ENCODE measurements at places on chromosomes 5 and 9. TPM values are rescaled to one million over a fixed set of nuclear protein-coding genes. Genes with fewer than 3 reads are reported as not detected.
A peak's percentile ranks its signal among the peaks of the same experiment; 100 is the strongest.

GRCh38 chr5:14231890-14232289 is 88.7 kb downstream of the TRIO start:
- H3K27ac ChIP-seq, result no peak overlapping the region
- peaks cover 8% of the 10 kb centered on the region for H3K4me1 ChIP-seq
- H3K36me3 ChIP-seq, result no peaks in the 10 kb centered on the region

GRCh38 chr9:83312537-83312936 is 225.7 kb downstream of the FRMD3 start:
- no peak overlapping the region for H3K27ac ChIP-seq
- no peak overlapping the region for H3K4me3 ChIP-seq
- no peak for DNase-seq
- H3K36me3 ChIP-seq, result no peaks in the 10 kb centered on the region
- no peaks in the 10 kb centered on the region for H3K4me1 ChIP-seq

DNA sequence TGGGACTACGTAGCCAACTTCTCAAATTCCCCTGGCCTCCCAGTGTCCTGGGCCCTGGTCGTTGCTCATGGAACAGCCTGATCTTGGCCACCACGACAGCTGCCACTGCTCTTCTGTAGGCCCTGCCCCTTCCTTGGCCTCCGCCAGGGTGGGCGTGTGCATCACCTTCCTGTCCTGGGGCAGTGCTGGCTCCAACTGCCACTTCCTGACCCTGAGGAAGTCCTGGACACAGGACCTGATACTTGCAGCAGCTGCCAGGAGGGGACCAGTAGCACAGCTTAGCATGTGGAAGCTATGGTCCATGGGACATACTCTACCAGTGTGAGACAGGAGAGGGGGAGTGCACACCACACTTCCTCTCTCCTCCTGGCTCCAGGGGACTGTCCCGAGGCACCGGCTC is 145.2 kb downstream of the TENT4A start:
- no peak overlapping the region for H3K27ac ChIP-seq
- DNase-seq, result no peak
- H3K4me3 ChIP-seq, result no peak overlapping the region
- H3K36me3 ChIP-seq, result no peaks in the 10 kb centered on the region

DNA sequence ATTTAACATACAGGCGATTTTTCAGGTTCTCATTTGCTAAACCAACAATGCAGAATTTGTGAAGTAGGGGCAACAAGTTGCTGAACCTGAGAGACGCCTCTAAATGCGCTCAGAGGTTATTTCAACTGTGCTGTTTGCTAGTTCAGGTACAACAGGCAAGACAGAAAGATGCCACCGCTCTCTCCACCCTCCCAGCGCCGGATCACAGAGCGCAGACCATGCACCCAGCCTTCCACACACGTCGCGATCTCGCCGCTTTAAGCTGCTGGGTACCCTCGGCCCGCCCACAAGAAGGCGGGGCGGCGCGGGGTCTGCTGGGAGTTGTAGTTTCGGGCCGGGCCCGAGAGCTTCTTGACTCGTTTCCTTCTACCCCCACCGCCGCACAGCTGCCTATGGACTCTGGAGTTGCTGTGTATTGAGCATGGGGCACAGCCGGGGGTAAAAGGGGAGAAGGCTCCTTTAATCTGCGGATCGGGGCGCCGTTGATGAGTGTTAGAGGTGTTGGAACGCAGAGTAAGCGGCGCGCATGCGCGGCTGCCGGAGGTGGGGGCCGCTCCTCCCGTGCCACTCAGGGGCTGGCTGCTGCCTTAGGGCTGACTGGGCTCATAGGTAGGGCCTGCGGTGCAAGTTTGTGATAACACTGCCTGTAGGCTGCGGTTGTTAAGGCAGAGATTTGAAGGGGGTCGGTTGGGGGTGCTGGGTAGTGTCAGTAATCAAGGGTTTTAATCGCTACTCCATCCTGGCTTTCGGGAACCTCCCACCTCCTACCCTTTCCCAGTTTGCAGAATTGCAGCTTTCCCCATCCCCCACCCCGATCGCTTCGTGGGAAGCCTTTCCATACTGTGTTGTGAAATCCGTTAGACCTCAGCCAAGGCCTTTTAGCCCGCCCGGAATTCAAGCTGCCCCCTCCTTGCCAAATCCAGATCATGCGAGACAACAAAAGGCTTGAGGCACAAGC is 40.3 kb upstream of the ABCA1 start:
- peak overlapping the region; percentile 67 for H3K4me3 ChIP-seq
- H3K27ac ChIP-seq, result peak overlapping the region; percentile 88
- no peaks in the 10 kb centered on the region for H3K36me3 ChIP-seq
- H3K27me3 ChIP-seq, result no peaks in the 10 kb centered on the region

Gene ALDH1A1
- total RNA-seq, result 212 TPM

GRCh38 chr5:76626738-76627137 is 3.5 kb upstream of the F2RL2 start:
- no peak overlapping the region for H3K4me3 ChIP-seq
- H3K36me3 ChIP-seq, result no peaks in the 10 kb centered on the region
- no peaks in the 10 kb centered on the region for H3K4me1 ChIP-seq
- no peak for DNase-seq
- no peaks in the 10 kb centered on the region for H3K27me3 ChIP-seq

Gene ANKDD1B
- 3.7 TPM for total RNA-seq

DNA sequence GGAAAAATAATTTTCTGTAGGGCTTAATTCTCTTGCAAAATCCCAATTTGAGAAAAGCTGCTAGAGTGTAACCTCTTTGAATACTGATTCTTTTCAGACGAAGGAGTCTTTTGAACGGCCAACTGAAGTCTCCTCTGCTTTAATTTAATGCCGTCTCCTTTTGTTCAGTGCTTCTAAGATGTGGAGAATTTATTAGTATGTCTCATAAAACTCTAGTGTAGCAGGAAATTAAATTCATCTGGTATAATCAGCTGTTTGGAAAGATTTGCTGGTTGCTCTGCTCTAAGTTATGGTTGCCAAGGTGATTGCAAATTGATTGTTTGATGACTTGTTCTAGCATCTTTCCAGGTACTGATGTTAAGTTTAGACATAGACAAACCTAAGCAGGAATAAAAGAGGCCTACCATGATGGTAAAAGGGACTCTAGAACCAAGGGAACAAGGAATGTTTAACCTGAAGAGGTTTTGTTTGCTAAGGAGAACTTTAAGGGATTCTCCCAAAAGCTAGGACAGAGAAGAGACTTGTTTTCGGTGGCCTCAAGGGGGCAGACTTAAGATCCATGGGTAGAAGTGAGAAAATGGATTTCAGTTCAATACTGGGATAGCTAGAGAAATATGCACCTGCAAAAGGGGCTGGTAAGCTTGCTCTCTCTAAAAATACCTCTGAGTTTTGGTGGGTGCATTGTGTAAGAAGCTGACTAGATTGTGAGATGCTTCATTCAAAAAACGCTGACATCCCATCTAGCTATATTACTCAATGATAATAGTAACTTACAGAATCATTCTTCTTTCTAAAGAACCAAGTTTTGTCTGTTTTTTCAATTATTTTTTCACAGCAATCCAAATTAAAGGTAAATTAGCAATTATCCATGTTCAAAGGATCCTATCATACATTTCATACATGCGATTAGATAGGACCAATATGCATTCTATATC is 5.7 kb upstream of the ADRB2 start:
- peaks cover 6% of the 10 kb centered on the region for H3K4me1 ChIP-seq
- no peaks in the 10 kb centered on the region for H3K36me3 ChIP-seq
- DNase-seq, result no peak
- H3K4me3 ChIP-seq, result no peak overlapping the region
- H3K27ac ChIP-seq, result no peak overlapping the region
- no peaks in the 10 kb centered on the region for H3K27me3 ChIP-seq

DNA sequence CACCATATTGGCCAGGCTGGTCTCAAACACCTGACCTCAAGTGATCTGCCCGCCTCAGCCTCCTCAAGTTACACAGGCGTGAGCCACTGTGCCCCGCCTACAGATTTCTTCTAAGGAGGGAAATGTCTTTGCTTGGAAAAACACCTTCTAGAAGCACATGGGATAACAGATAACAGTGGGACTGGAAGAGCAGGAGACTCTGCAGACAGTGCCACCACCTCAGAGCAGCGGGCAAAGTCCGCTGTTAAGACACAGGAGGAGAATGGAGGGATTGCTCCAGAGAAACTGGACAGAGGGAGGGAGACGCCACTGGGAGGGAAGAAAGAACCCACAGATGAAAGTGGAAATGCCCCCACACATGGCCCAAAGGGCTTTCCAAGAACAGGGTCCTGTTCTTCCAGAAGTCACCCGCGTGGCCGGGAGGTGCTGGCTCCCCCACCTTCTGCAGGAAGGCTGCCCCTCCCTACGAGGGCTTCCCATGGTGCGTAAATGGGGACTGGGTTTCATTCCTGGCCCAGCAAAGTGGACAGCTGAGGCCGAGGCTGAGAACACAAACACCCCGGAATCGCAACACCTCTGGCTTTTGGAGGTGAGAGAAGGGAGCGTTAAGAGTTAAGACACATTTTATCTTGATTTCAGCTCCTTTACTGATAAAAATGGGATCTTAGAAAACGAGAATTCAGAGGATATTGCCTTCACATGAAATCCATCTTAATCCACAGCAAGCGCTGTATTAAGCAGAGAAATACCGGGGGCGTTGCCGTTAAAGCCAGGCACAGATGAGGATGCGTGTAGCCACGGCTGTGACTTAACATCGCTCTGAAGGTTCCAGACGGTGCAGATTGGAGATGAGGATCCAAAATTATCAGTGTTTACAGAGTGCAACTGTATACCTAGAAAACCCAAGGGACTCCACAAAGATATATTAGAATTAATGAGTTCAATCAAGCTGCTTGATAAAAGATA is 11.2 kb downstream of the ADAMTS2 start:
- no peaks in the 10 kb centered on the region for H3K4me1 ChIP-seq
- H3K36me3 ChIP-seq, result no peaks in the 10 kb centered on the region
- H3K4me3 ChIP-seq, result no peak overlapping the region
- no peak overlapping the region for H3K27ac ChIP-seq
- DNase-seq, result no peak
- H3K27me3 ChIP-seq, result no peaks in the 10 kb centered on the region

GRCh38 chr5:79229357-79230174 is 6.4 kb upstream of the JMY start:
- no peaks in the 10 kb centered on the region for H3K27me3 ChIP-seq
- DNase-seq, result no peak
- H3K36me3 ChIP-seq, result no peaks in the 10 kb centered on the region
- no peaks in the 10 kb centered on the region for H3K4me1 ChIP-seq
- H3K27ac ChIP-seq, result no peak overlapping the region

GRCh38 chr9:20048985-20049384 is 260.1 kb upstream of the SLC24A2 start:
- no peaks in the 10 kb centered on the region for H3K36me3 ChIP-seq
- H3K27ac ChIP-seq, result no peak overlapping the region
- H3K4me3 ChIP-seq, result no peak overlapping the region
- no peaks in the 10 kb centered on the region for H3K4me1 ChIP-seq
- DNase-seq, result no peak

Gene SLC6A18
- total RNA-seq, result not detected

DNA sequence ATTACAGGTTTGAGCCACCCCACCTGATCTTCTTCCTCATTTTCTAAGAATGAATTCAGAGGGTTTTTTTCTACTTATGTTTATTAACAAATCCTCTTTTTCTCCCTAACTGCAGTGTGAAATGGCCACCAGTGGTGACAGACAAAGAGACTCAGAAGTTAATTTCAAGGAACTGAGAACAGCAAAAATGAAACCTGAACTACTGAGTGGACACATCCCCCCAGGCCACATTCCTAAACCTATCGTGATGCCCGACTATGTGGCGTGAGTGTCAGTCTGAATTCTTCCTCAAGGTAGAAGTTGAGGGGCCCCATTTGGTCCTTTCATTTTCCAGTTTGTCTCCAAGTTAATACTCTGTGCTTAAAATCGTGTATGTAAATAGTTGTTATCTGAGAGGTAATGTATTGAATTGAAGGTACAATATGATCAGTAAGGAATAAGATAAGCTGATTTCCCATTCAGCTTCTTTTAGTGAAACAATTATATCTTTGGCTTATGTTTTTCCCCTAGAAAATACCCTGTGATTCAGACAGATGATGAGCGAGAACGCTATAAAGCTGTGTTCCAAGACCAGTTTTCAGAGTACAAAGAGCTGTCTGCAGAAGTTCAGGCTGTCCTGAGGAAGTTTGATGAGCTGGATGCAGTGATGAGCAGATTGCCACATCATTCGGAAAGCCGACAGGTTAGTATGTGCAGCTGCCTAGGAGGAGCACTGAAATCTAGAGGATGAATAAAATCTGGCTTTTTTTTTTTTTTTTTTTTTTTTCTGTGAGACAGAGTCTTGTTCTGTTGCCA is 17.7 kb downstream of the MARVELD2 start:
- H3K27me3 ChIP-seq, result no peaks in the 10 kb centered on the region
- no peak overlapping the region for H3K27ac ChIP-seq
- no peak for DNase-seq
- H3K4me3 ChIP-seq, result no peak overlapping the region
- H3K4me1 ChIP-seq, result no peaks in the 10 kb centered on the region
- peaks cover 7% of the 10 kb centered on the region for H3K36me3 ChIP-seq

Gene CATSPER3
- total RNA-seq, result 0.87 TPM

DNA sequence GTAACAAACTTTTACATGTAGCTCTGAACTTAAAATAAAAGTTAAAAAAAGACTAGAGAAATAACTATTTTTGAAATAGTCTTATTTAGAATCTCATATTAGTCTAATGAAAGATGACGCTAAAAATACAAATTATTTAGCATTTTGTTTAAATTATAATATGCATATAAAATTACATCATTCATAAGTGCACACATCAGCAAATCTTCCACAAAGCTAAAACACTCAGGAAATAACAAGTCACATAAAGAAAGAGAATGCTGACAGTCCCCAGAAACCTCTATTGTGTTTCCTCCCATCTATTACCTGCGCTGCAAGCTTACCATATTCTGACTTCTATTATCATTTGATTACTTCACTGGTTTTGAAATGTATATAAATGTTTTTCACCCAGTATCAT is 986.9 kb upstream of the SEMA6A start:
- no peak overlapping the region for H3K4me3 ChIP-seq
- no peaks in the 10 kb centered on the region for H3K36me3 ChIP-seq
- H3K27me3 ChIP-seq, result no peaks in the 10 kb centered on the region
- H3K4me1 ChIP-seq, result no peaks in the 10 kb centered on the region
- no peak overlapping the region for H3K27ac ChIP-seq

DNA sequence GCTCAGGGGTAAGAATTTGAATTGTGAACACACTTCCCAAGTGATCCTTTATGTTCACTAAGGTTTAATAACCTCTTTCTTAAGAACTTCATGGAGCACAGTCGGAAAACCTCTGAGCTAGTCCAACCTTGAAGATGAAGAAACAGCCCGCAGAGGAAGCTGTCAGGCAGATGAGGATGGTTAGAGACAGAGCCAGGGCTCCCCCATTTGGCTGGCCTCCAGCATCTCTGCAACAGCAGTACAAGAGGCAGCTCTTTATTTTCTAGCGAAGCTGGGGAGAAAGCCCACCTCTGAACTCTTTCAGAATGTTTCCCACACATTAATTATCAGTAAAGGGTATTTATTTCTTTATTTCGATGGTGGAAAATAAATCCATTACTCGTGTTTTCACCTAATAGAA is 350.8 kb downstream of the DMRT2 start:
- no peak overlapping the region for H3K27ac ChIP-seq
- H3K27me3 ChIP-seq, result no peaks in the 10 kb centered on the region
- H3K36me3 ChIP-seq, result no peaks in the 10 kb centered on the region

DNA sequence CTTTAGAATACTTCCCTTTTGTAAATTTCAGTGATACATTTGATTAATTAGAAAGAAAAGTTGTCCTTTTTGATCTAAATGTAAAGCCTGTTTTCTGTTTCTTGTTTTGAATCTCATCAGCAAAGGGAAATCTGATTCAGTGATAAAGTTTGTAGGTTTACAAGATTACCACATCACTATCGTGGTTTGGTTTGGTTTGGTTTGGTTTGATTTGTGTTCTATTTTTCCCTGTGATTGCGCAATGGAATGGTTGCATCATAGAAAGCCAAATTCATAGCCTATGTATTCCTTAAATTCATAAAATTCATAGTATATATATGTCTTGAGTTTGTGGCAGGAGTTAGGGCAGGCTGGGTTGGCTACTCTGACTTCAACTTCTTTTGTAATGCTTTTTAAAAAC is 15.2 kb downstream of the SRFBP1 start:
- DNase-seq, result no peak
- no peaks in the 10 kb centered on the region for H3K36me3 ChIP-seq
- no peak overlapping the region for H3K4me3 ChIP-seq
- H3K4me1 ChIP-seq, result peaks cover under 1% of the 10 kb centered on the region

Gene LTC4S
- 22.6 TPM for total RNA-seq
